Esophagus squamous epithelium (tissue), 5 donors: ENCODE measurements at places on chromosomes 3 and 15.

- no peak for DNase-seq
These were observed 16.6 kb downstream of the SSUH2 start for GRCh38 chr3:8627949-8628348.

DNA sequence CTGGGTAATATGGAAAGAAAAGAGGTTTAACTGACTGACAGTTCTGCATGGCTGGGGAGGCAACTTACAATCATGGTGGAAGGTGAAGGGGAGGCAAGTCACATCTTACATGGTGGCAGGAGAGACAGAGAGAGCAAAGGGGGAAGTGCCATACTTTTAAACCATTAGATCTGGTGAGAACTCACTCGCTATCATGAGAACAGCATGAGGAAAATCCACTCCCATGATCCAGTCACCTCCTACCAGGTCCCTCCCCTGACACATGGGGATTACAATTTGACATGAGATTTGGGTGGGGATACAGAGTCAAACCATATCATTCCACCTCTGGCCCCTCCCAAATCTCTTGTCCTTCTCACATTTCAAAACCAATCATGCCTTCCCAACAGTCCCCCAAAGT, 16.0 kb upstream of the ACOX2 start:
- DNase-seq: no peak

GRCh38 chr3:2452249-2452648, 353.6 kb downstream of the CNTN4 start:
- DNase-seq: no peak

DNA sequence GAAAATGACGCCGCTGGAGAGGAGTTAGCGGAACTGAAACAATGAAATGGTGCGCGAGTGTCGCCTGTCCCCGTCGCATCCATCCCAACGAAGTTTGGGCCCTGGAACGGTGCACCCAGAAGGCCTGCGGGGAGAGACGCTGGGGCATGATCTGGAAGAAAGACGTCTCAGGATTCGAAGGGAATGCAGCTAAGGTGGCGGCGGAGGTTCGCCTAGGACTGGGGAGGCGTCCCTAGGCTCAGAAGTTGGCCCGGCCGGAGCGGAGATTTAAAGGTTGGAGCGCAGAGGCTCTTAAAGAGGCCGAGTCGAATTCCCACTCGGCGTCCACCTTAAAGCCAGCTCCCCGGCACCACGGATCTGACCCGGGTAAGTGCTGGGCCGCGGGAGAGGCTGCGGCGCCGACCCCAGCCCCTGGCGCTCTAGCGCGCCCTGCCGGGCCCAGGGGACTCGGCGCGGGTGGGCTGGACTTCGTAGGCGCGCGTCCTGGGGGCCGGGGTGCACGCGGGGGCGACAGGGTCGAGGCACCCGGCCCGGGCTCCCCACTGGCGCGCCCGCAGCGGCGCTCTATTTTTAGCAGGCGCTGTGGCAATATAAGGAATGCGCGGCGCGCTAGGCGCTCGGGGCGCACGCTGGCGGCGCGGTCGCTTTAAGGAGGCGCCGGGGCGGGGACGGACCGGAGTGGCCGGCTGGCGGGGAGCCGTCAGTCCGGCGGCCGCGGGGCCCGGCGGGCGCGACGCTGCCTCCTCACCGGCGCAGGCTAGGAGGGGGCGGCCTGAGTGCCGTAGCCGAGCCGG, at the start of gene MRAS:
Gene MRAS, plus strand, starts transcription at position 620 of the 794 bp plus-strand sequence. CDS start 24,305 bp downstream, outside the sequence.
- no peak for DNase-seq

DNA sequence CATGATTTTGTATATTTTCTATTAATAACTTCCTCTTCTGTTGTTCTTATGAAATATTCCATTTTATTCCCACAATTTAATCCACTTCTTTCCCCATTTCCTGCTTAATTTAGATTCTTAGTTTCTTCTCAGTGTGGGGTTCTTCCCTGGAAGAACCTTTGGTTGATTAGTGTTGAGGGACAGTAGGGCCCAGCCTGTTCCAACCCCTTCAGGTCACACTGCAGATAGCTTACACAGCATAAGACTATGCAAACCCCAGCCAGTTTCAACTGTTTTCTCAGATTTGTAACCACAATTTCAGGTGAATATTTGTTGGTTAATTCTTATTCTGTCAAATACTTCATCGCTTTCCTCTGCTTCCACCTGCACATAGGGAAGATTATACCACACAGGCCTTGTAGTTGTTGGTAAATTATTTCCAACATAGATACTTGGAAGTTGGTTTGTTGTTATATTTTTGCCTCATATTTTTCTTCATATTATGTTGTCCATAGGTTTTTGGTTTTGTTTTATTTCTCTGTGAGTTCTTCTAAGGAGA, 34.7 kb downstream of the AADACL2 start:
- DNase-seq: no peak

DNA sequence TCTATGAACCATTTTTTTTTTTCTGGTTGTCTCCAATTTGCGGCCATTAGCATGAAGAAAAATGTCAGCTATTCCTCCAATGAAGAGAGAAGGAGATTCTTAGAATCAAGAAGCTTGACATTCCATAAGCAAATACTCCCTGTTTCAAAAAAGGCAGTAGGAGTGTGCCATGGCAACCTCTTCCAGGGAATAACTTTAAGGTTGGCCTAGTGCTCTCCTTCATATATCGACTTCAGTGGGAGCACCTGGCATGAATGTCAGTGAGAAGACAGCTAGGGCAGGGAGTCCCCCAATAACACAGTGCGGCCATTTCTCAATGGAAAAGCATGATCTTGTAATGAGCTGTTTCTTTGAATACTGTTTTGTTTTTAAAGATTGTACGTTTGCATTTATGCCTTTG, 493.0 kb upstream of the ATP11B start:
- no peak for DNase-seq

GRCh38 chr3:156681002-156681401, 6.6 kb downstream of the TIPARP start:
- no peak for DNase-seq

DNA sequence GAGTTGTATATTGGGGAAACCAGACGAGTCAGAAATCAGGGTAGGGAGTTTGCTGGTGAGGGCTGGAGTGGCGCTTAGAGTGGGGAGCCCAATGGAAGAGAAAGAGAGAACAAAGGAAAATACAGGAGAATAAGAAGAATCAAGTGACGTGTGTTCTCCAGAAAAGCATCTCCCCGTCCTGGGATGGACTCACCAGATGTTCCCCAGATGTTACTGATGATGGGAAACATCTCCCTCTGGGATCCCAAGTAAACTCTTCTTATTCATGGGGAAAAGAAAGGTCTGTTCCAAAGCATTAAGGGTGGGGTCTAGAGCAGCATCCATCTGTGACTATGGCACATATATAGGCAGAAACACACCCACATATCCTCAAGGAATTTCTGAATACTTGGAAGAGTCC, 3.0 kb upstream of the CSRNP1 start:
- DNase-seq: no peak

DNA sequence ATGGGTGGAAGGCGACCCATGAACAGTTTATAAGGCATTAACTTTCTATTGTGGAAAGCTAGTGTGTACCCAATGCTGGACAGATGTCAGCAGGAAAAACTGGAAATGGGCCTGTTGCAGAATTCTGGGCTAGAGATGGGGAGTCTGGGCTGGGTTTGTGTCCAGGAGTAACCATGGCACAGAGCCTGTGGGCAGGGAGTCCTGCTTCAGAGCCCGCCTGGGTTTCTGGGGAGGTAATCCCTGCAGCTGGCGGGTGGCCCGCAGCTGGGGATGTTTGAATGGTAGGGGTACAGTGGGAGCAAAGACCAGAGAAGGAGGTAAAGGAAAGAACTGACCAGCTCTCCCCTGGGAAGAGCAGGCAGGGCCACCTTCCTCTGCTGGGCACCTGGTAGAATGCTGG, 25.7 kb downstream of the ACAA1 start:
- DNase-seq: no peak

DNA sequence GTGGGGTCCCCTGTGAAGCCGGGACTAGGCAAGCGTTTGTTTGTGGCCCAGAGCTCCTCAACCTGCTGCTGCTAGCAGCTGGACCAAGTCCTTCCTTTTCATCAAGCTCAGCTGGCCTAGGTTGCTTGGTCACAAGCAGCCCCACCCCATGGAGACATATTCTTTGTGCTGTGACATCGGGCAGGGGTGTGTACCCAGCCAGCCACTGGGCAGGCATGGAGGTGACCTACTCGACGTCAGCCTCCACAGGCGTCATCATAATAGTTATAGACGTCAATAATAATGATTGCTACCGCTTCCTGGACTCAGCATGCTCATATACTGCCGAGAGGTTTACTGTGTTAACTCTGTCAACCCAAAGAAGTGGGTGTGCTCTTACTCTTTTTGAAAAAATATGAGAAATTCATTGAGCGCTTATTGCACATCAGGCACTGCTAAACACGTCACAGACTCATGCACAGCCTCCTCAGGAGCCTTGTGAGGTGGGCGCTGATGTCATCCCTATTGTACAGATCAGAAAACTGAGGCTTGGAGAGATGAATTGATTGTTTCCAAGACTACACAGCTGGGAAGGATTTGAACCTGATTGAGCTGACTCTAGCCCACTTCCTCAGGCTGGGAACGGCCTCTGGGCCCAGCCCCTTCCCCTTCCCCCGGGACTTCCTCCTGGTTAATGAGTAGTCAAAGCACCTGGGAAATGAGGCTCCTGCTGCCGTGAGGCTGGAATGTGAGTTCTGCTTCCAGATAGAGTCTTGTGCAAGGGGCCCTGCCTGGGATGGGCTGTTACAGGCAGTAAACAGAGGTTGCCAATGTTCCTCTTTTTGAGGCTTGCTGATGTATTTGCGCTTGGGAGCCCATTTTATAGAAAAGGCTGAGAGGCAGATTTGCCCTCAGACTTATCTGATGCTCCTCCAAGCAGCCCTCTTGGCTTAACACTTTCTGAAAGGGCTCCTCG, 16.2 kb downstream of the SLC6A6 start:
- no peak for DNase-seq

- no peak for DNase-seq
These were observed 244.8 kb downstream of the LRRN1 start for GRCh38 chr3:4043867-4044575.

DNA sequence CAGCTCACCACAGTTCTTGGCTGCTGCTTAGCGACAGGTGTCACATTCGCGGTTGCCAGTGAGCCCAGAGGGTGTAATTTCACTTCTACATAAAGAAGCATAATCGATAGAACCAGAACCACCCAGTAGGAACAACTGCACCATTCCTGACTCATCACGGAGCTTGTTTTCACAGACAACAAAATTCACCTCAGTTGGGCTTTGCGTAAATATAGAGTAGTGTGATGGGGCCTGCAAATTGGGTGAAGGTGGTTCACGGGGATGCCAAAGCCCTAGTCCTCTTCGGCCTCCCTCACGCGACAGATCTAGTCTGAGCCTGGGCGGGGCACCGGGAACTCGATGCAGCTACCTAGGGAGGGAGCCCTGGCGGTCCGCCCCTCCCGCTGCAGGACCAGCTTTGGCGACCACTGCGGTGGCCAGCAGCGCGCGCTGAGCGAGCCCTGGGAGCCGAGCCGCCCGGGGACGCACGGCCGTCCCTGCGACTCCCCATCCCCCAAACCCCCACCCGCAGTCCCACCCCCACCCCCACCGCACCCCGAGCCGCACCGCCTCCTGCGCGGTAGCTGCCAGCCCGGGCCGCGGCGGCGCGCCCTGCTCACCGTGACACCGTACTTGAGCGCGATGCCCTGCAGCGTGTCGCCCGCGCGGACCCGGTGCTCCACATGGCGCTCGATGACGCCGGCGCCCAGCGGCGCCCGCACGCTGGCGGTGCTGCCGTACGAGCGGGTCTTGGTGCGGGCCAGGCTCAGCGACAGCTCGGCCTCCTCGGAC, 519 bp downstream of the LYSMD2 start:
- no peak for DNase-seq

DNA sequence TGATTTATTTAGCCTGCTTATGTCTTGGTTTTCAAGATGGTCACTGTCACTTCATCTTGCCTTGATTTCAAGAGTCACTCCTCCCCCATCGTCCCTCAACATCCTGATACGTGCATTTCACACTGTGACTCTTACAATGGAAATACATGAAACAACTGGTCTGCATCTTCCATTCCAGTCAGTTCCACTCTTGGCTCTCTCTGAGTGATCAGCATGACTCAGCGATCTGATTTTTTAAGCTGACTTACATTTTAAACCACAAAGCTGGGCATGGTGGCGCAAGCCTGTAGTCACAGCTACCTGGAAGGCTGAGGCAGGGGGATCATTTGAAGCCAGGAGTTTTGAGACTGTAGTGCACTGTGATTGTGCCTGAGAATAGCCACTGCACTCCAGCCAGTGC, 271.2 kb upstream of the ROPN1 start:
- DNase-seq: no peak

DNA sequence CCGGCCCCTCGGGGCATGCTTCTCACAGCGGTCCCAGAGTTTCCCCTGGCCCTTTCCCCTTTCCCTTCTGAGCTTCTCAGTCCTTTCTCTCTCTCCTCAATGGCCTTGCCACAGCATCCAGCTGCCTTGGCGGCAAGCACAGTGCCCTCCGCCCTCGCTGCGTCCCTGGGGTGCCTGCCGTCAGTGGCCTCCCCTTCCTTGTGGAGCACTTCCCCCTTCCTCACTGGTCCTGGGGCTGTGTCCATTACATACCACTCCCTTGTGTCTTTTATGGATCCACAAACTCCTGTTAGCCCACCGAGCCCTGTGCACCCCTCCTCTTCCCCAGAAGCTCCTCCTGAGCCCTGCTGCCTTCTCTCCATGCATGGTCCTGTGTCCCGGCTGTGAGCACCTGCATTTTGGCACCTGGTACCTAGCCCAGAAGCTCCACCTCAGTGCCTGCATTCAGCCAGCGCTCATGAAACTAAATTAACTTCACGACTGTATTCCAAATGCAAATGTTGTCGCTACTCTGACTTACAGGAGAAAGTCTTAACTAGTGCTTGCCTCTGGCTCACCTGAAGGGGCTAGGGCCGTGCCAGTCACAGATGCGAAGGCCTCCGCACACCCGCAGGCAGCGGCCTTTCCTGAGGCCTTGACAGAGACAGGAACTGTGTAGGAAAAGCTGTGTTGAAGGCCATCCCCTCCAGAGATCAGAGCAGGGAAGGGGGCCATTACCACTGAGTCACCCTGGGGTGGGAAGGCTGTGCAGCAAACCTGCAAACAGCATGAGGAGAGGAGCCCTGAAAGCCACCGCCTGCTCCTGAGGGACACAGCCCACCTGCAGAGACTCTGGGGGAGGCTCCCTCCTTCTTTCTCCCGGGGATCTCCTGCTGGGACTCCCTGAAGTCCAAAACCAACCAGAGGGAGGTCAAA, 19.1 kb upstream of the KLF13 start:
- DNase-seq: no peak

- no peak for DNase-seq
These were observed 59.0 kb downstream of the ETFA start for GRCh38 chr15:76252249-76252648.

- DNase-seq: no peak
These were observed 38.0 kb downstream of the BBS4 start for GRCh38 chr15:72724028-72724427.

GRCh38 chr15:35319354-35319753, 226.6 kb downstream of the DPH6 start:
- DNase-seq: no peak

GRCh38 chr3:145739926-145740325, 421.1 kb downstream of the PLOD2 start:
- DNase-seq: no peak

- DNase-seq: no peak
These were observed 238.1 kb upstream of the SETMAR start for GRCh38 chr3:4065085-4065484.

GRCh38 chr3:141289228-141289772, 57.7 kb downstream of the PXYLP1 start:
- DNase-seq: no peak
